Skin of body (tissue), 3 donors: ENCODE measurements at places on chromosomes 4 and X. TPM values are rescaled to one million over a fixed set of nuclear protein-coding genes. Genes with fewer than 3 reads are reported as not detected.
A peak's percentile ranks its signal among the peaks of the same experiment; 100 is the strongest.

DNA sequence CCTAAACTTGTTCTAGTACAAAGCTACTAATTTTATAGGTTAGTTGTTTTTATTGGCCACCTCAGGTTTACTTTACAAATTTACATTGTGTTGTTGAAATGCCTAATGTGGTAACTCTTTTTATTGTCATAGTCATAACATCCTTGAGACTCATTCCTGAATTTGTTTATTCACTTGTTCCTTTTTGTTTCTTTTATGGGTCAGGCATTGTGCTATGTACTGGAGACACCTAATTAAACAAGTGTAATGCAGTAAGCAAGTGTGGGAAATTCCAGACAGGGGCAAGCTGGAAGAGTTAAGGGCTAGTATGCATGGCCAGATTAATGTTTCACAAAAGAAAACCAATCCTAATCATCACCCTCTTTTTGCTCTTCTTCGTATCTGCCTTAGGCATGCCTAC, 30.5 kb upstream of the TTC29 start:
- DNase-seq, result no peak

GRCh38 chr4:165927366-165927765, 54.3 kb downstream of the TLL1 start:
- DNase-seq, result no peak

DNA sequence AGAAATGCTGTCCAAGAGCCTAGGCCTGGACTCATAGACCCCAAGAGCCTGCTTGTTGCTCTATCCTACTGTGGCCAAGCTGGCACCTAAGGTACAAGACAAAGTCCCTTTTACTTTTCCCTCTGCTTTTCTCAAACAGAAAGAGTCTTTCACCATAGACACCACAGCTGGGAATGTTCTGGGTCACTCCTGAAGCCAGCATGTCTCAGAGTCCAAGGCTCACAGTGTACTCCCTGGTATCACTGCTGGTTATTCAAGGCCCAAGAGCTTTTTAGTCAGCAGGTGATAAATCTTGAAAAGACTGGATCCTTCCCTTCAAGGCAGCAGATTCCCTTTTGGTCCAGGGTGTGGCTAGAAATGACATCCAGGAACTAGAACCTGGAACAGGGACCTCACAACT, 328.8 kb downstream of the IQCM start:
- DNase-seq, result no peak

GRCh38 chr4:155900381-155900780, 3.1 kb upstream of the TDO2 start:
- no peak for DNase-seq

GPR119 gene
- not detected for total RNA-seq

DNA sequence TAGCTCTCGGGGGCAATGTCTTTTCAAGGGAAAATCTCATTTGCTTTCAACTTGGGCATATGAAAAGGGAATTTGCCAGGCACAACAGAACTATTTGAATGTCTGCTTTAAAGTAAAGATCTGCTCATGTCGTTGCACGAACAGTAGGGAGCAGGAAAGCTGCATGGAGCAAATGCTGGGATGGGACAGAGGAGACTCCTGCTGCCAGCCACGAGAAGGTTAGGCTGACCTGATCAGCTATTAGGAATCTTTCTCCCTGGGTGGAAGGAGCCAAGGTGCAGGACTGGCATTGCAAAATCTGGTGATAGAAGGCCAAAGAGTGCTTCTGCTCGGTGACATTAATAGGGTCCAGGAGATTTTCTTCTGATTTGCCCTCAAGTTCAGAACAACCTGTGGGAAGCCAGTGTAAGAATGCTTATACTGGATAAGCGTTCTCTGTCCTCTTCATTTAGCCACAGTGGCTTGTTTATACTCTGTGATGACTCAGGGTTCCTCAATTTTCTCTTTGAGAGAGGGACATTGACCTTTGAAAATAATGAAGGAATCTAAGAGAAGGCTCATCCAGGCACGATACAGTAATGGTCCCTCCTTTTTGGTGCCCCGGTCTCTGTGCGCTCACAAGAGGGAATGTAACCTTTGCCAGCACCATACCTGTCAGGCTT, 22.9 kb downstream of the FHL1 start:
- no peak for DNase-seq

ITIH6 gene
- total RNA-seq, result 0.10 TPM

SPANXN3 gene
- not detected for total RNA-seq

- DNase-seq, result no peak
Measured at GRCh38 chrX:133983974-133984845, 1.2 kb downstream of the GPC3 start.

DNA sequence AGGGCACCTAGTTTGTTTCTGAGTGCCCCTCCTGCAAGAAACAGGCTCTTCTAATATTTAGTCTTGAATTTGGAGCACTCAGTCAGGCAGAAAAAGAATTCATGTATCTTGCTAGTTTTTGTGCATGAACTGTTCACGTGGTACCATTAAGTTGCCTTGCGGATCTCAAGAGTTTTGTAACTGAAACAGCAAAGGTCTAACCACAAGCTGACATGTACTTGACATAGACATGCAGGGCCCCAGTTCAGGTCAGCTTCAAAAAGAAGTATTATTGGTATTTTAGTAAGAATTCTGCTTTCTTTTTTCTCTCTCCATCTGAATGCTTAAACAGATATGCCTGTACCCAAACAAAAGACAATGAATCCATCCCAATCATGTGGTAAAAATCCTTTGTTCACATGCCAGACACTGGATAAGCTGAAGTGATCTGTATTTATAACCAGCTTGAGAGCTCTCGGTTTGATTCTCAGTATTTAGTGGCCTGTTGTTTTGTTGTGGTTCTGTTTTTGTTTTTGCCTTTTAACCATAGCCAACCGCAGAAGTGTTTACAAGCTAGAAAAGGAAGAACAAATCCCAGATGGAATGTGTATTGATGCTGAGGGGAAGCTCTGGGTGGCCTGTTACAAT, 13.0 kb downstream of the RGN start:
- DNase-seq, result no peak

GRCh38 chrX:19064175-19064574, 58.1 kb downstream of the ADGRG2 start:
- DNase-seq, result no peak

NUDT10 gene
- 2.3 TPM for total RNA-seq

DNA sequence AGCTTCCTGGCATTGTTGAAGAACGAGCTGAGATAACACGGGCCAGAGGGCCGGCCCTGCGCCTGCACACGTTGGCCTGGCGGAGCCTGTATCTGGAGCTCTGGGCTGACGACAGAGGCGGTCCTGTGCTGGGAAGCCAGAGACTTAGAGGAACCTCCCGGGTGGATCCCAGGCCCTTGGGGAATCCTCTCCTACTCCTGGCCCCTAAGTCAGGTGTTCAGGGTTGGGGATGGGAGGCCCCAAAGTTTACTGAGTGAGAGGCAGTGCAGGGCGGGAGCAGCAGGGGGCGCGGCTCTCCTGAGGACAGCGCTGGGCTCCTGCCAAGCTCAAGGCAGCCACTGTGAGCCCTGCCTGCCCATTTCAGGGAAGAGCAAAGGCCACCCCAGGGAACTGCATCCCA, 2.5 kb upstream of the HTRA3 start:
- DNase-seq, result peak; percentile 23

DNA sequence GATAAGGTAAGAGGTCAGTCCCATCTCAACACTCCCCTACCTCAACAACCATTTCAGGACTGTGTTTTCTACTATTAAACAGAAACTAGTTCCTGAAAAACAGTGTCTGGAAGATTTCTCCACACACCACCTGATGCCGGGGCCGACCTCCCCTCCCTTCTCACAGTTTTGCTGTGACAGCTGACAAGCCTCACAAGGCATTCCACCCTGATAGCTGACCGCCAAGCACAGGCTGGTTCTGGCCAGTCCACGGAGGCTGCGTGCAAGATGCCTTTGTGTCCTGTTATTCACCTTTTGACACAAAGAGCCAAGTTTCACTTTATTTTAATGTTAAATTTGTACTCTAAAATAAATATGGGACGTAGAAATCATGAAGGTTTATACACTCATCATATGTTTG, 758.6 kb downstream of the PDHA2 start:
- DNase-seq, result no peak

CACNA1F gene
- total RNA-seq, result 0.10 TPM

DNA sequence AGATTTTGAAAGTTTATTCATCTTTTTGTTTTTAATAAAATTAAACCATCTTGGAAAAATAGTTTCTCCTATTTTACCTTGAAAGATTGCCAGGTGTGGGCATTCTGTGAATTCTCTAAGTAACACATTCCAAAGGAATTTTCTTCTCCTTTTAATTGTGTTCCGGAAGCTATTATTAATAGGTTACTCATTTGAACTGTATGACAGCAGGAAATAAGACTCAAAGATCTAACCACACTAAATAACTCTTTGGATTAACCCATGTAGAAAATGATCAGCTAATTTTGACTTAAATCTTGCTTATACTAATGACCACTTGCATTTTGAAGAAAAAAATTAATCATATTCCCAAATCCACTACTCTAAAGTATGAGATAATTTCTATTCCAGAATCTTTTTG, 17.6 kb upstream of the CCNI start:
- no peak for DNase-seq

DNA sequence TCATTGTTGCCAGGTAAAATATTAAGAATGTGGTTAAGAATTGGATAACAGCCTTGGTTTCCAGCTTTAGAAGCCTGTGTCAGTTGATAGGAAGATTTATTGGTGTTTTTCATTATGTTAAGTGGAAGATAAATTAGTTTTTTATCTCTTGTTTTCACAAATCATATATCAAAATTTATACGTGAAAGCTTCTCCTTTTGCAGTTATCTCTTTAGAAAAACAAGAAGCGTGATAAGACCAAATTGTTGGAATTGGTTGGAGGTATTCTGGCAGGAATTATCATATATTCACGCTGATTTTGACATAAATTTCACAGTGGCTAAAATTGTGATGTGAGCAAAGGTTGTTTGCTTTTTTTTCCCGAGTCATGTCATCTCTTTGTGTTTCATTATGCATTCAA, 90.6 kb downstream of the FRMPD4 start:
- DNase-seq, result no peak

KCND1 gene
- 2.7 TPM for total RNA-seq
